NCI-H2081 treated with DMSO at 0.1 percent for 48 hours (cell line): ENCODE measurements at places on chromosomes 16 and 17.

DNA sequence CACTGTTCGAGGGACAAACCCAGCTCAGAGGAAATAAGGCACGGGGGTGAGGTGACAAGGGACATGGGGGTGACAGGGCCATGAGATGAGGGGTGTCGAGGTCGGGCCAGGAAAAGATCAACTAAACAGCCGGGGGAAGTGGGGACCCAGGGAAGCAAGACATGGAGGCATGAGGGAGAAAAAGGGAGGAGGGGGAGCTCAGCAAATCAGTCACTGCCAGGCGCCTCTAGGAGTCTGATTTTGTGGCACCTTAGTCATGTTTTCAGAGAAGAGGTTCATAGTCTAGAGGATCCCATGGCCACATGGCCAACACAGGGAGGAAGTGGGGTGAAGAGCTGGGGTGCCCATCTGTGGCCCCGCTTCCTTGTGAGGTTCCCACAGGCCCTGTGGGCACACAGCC lies 814.5 kb downstream of the KCNJ18 start:
- no peak for DNase-seq

- DNase-seq, result no peak
Observed at GRCh38 chr17:9054126-9054975, 33.0 kb downstream of the NTN1 start.

- DNase-seq, result no peak
Observed at GRCh38 chr16:89052890-89053724, 40.5 kb upstream of the ACSF3 start.

- no peak for DNase-seq
Observed at GRCh38 chr16:9159839-9160550, 68.6 kb downstream of the HAPSTR1 start.
